ENCODE measurements at places on chromosomes 12 and 14.

GRCh38 chr14:52348776-52349175, 34.7 kb downstream of the PTGER2 start:
- no peak for DNase-seq

DNA sequence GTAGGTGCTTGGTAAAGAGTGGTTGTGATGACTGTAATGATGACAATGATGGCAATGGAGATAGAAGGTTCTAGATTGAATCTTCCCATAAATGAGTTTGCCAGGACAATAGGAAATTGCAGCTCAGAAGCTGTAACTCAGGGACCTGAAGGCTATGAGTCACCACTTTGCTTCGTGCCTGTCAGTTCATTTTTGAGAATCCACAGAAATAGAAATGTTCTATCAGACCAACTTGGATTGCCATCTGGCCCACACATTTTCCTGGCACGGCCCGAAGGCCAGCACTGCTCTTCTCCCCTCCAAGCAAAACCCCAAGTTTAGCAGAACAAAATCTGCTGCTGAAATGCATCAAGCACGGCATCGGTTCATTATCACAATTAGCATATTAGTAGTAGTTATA, 1127.0 kb downstream of the BCL11B start:
- no peak for DNase-seq

GRCh38 chr14:69008421-69008884, 29.4 kb upstream of the ACTN1 start:
- DNase-seq = no peak

GRCh38 chr14:66231820-66232219, 254.4 kb upstream of the CCDC196 start:
- DNase-seq = no peak

DNA sequence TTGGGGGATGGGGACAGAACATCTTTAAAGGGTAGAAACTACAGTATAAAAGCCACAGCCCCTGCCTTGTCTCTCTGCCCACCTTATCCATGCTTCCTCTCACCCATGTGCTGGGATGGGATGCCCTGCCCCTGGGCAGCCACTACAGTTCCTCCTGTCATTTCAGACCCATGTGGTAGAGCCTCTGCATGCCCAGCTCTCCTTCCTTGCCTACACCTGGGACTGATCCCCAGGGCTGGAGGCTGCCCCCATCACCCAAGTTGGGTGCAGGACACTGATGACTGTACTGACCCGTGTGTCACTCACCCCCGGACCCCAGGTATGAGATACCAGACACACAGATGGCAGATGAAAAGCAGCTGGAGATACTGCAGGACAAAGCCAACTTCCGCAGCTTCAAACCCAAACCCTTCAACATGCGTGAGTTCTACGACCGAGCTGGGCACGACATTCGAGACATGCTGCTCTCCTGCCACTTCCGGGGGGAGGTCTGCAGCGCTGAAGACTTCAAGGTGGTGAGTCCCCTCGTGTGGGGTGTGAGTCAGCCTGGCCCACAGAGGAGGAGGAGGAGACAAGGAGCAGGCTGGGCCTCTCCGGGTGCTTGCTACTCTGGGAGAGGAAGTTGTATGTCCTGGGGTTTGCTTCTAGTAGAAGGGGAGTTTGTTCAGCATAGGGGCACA, 2.2 kb downstream of the ASIC1 start:
- no peak for DNase-seq
